A549 treated with dexamethasone at 1 μM for 4 hours (cell line): ENCODE measurements at places on chromosomes 12 and 14. TPM values are rescaled to one million over a fixed set of nuclear protein-coding genes. Genes with fewer than 3 reads are reported as not detected.

MFAP5 gene
- total RNA-seq: 0.12 to 0.37 TPM (median 0.23 TPM) in 5 replicates

PARPBP gene
- 18.2 to 21.0 TPM (median 18.8 TPM) in 5 replicates for total RNA-seq

OASL gene
- 1.2 to 2.6 TPM (median 2.1 TPM) in 5 replicates for total RNA-seq

KRT82 gene
- not detected in 5 replicates for total RNA-seq

FOXA1 gene
- total RNA-seq: 4.2 to 7.4 TPM (median 6.5 TPM) in 5 replicates

TESPA1 gene
- not detected in 5 replicates for total RNA-seq

TCL1B gene
- not detected in 5 replicates for total RNA-seq

POTEG gene
- total RNA-seq: not detected in 5 replicates

SLC24A4 gene
- total RNA-seq: 0.19 to 0.41 TPM (median 0.25 TPM) in 5 replicates

NINJ2 gene
- total RNA-seq: 0.42 to 0.71 TPM (median 0.53 TPM) in 5 replicates

PRPH gene
- total RNA-seq: 1.2 to 2.2 TPM (median 1.6 TPM) in 5 replicates

POLE2 gene
- 12.2 to 15.7 TPM (median 13.4 TPM) in 5 replicates for total RNA-seq

DLGAP5 gene
- total RNA-seq: 28.2 to 35.2 TPM (median 32.9 TPM) in 5 replicates

CACNA1C gene
- total RNA-seq: 0.02 to 0.11 TPM (median 0.04 TPM) in 4 of 5 replicates, not detected in the other

DPPA3 gene
- 0.12 TPM in 1 of 5 replicates, not detected in the others for total RNA-seq

SSTR1 gene
- 0.03 TPM in 1 of 5 replicates, not detected in the others for total RNA-seq

NT5DC3 gene
- total RNA-seq: 28.8 to 41.4 TPM (median 32.8 TPM) in 5 replicates

AQP2 gene
- total RNA-seq: not detected in 5 replicates

DAD1 gene
- total RNA-seq: 334 to 371 TPM (median 341 TPM) in 5 replicates

MSI1 gene
- total RNA-seq: 0.99 to 1.9 TPM (median 1.2 TPM) in 5 replicates

LRRIQ1 gene
- 0.30 to 1.0 TPM (median 0.76 TPM) in 5 replicates for total RNA-seq

SERPINA12 gene
- 0.06 TPM in 1 of 5 replicates, not detected in the others for total RNA-seq

SLCO1B1 gene
- total RNA-seq: 0.38 to 0.64 TPM (median 0.39 TPM) in 5 replicates

IGF1 gene
- 0.26 TPM in 1 of 5 replicates, not detected in the others for total RNA-seq

CFAP73 gene
- 0.09 to 0.14 TPM (median 0.11 TPM) in 3 of 5 replicates, not detected in the others for total RNA-seq

AKAP6 gene
- total RNA-seq: 0.29 to 0.70 TPM (median 0.41 TPM) in 5 replicates

PTPRO gene
- 0.06 to 0.24 TPM (median 0.09 TPM) in 5 replicates for total RNA-seq

LHX5 gene
- 0.05 to 0.08 TPM (median 0.06 TPM) in 3 of 5 replicates, not detected in the others for total RNA-seq

PLEKHD1 gene
- total RNA-seq: 0.01 to 0.03 TPM (median 0.02 TPM) in 4 of 5 replicates, not detected in the other

LAG3 gene
- 0.56 to 1.7 TPM (median 1.3 TPM) in 5 replicates for total RNA-seq

CPNE8 gene
- 8.7 to 11.7 TPM (median 10.2 TPM) in 5 replicates for total RNA-seq

MIPOL1 gene
- total RNA-seq: 1.8 to 3.4 TPM (median 2.5 TPM) in 5 replicates

NANOG gene
- 0.05 to 0.08 TPM (median 0.06 TPM) in 4 of 5 replicates, not detected in the other for total RNA-seq

RNF212B gene
- total RNA-seq: not detected in 5 replicates

FGD6 gene
- 8.8 to 17.6 TPM (median 14.3 TPM) in 5 replicates for total RNA-seq

B3GNT4 gene
- total RNA-seq: 0.39 to 0.80 TPM (median 0.64 TPM) in 5 replicates

THTPA gene
- total RNA-seq: 12.1 to 12.7 TPM (median 12.2 TPM) in 5 replicates

C1S gene
- 41.7 to 58.5 TPM (median 47.4 TPM) in 5 replicates for total RNA-seq

RDH16 gene
- total RNA-seq: 0.18 to 0.39 TPM (median 0.26 TPM) in 5 replicates

ISCA2 gene
- 34.9 to 39.5 TPM (median 37.1 TPM) in 5 replicates for total RNA-seq

FAM186B gene
- 0.07 to 0.16 TPM (median 0.12 TPM) in 4 of 5 replicates, not detected in the other for total RNA-seq

PAPLN gene
- 4.0 to 5.6 TPM (median 4.9 TPM) in 5 replicates for total RNA-seq

JDP2 gene
- total RNA-seq: 21.5 to 34.6 TPM (median 33.3 TPM) in 5 replicates

VRTN gene
- total RNA-seq: 0.08 TPM in 1 of 5 replicates, not detected in the others

ADCY6 gene
- 8.1 to 12.2 TPM (median 10.3 TPM) in 5 replicates for total RNA-seq

TMEM132C gene
- not detected in 5 replicates for total RNA-seq

ETNK1 gene
- 26.3 to 38.5 TPM (median 35.2 TPM) in 5 replicates for total RNA-seq

FITM1 gene
- total RNA-seq: 0.09 to 0.16 TPM (median 0.14 TPM) in 3 of 5 replicates, not detected in the others

FAR2 gene
- total RNA-seq: 0.11 to 0.20 TPM (median 0.17 TPM) in 3 of 5 replicates, not detected in the others

ANO4 gene
- 0.05 to 0.08 TPM (median 0.07 TPM) in 4 of 5 replicates, not detected in the other for total RNA-seq
